GDM1 (cell line): ENCODE measurements at places on chromosomes 11 and 22.

DNA sequence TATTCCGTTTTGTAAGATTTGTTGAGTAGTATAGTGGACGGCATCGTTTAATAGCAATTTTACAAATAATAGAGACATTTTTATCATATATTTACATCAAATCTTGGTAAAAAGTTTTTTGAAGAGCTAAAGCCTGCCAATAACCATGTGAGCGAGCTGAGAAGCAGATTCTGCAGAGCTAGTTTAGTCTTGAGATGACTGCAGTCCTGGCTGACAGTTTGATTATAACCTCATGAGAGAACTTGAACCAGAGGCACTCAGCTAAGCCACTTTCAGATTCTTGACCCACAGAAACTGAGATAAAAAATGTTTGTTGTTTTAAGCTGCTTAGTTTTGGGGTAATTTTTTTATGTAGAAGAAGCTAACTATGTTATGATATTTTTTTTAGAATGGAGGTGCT lies 78.9 kb downstream of the PDE3B start:
- DNase-seq, result no peak

- DNase-seq, result no peak
Measured at GRCh38 chr11:131756479-131757110, 386.2 kb downstream of the NTM start.

DNA sequence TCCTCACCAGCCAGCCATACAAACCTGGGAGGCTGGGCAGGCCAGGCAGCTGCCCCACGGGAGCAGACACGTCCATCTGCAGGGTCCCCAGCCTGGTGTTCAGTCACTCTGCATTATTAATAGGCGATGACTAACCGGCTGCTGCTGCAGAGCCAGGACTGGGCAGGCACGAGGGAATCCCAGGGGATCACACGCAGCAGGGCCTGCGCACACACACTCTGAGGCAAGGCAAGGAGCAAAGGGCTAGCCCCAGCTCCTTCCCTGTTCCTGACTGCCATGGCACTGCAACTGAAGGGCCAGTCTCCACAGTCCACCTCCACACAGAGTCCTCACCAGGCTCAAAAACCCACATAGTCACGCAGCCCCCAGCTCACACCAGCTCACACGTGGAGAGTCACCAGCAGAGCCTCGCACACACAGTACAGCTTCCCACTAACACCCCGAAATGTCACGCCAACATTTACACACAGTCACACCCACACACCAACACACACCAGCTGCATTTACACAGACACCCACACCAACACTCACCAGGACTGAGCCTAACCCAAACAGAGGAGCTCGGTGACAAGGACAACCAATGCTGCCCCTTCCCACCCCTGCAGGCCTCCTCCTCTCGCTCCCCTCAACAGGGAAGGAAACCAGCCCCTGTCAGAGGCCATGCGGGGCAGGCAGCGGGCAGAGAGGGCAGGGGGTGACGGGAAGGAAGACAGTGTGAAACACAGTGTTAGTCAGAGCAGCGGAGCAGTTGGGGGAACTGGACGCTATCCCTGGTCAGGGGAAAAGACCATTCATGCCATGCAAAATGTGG lies 47.3 kb downstream of the NRXN2 start:
- DNase-seq, result peak; percentile 66

DNA sequence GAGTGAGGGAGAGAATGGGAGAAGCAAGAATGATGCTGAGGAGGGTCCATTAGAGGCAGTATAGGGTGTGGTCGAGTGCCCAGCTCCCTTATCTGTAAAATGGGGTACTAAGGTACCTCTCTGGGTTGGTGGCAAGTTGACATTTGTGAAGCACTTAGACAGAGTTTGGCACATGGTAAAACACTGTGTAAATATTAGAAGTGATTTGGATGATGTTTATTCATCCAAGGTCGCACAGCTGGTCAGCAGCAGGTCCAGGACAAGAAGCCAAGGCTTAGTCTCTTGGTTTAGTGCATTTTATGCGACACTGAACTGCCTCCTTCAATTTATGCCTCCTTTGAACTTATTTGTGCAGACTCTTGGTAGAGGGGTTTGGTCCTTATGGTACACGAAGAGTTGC lies 19.4 kb downstream of the KREMEN1 start:
- no peak for DNase-seq

- DNase-seq, result no peak
Measured at GRCh38 chr11:44887636-44888035, 63.0 kb downstream of the TP53I11 start.

DNA sequence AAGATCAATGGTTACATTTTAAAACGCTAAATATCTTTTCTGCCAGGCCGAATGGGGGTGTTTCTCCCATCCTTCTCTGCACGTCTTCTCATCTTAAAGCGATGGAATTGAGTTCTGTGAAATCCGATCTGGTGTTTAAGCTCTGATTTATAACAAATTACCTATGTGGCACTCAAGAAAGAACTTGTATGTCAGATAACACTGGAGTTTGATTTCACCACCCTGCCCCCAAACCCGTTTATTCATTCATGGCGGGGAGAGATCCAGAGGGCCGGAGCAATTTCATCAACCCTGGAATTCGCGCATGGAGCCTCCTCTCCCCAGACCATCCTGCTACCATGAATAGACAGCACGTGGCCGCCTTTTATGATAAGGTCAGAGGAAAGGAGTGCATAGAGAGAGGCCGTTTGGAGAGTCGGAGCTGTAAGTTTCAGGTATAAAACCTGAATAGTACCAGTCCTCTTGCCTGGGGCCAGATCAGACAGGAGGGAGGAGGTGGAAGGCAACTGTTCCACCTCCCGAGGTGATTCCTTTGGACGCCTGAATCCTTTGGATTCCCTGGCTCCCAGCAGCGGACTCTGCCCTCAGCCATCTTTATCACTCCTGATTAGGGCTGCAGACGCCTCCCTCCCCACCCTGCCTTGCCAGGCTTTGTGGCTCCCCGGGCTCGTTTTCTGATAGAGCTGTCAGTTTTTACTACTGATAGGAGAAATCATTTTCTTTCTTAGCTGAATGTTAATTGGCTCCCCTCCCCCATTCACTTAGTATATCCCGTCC lies 27.3 kb upstream of the NFAM1 start:
- DNase-seq, result no peak

DNA sequence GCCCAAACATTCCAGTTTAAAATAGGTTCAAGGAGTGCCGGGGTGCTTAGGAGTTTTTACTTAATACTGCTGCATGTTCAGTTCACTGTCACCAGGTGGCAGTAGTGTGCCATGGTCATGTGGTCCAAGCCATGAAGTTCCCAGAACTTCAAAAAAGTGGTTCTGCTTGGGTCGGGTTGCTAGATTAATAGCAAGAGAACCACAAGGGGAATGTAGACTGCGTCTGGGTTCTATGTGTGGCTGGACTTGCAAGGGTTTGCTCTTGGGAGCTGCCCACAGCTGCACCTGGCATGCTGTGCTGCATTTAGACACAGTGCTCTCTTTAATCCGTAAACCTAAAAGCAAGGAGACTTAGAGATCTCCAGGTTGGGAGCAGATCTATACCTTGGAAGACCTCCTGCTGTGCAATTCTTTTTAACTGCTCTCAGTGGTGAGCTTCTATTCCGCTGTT lies 6.5 kb upstream of the SPON1 start:
- no peak for DNase-seq

GRCh38 chr22:39215426-39216142 lies 29.2 kb downstream of the PDGFB start:
- DNase-seq, result no peak

DNA sequence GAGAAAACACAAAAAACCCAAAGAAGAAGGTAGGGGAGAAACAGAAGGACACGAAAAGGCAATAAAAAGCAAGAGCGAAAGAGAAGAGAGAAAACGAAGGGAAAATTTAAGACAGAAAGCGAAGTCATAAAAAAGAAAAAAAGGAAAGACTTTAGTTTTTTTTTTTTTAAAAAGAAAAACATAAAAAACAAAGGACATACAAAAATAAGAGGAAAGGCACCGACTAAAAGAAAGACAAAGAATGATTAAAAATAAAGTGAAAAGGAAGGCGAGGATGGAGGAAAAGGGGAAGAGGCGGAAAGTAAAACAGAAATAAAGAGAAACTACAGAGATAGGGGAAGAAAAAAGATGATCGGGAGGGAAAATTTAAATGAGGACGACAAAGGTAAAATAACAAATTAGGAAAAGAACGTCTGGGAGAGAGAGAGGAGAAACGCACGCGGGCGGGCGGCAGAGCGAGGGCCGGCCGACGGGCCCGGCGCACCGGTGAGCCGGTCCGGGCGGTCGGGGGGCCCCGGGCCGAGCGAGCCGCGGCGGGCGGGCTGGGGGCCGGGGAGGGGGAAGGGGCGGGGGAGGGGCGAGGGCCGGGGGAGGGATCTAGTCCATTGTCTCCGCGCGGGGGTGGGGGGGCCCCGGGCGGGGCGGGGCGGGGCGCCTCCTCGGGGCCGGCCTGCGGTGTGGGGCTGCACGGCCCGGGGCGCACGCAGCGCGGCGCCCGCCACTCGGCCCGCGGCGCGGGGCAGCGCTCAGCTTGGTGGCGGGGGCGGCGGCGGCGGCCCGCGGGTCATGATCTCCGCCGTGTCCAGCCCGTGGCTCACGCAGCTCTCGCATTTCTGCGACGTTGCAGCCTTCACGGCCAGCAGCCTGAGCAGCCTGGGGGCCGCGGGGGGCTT lies at the start of gene TBX1:
Gene TBX1 (plus strand): TSS at position 721 of the 893 bp plus-strand sequence. CDS start 66 bp downstream, at position 787.
- DNase-seq, result no peak

DNA sequence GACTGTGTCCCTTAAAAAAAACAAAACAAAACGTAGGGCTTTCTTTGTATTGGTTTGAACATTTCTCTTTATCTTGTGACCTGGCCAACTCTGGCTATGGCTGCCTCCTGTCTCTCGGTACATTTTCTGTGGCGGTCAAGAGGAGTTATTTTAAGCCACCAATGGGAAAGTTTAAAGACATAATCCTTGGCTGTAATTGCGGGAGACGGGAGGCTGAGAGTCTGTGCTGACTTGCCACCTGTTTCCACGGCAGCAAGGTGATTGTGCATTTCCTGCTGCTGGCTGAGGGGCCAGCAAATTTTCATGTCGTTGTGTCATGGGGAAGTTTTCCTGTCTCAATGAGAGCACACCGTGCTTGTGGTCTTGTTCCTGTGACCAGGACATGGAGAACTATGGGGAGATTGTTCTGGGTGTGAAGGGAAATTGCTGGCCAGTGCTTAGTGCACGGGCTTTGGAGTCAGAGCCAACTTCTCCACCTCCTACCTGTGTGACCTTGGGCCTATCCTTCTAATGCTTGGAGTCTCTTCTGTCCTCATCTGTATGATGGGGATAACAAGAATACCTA lies 11.0 kb downstream of the PTPRJ start:
- DNase-seq, result no peak

DNA sequence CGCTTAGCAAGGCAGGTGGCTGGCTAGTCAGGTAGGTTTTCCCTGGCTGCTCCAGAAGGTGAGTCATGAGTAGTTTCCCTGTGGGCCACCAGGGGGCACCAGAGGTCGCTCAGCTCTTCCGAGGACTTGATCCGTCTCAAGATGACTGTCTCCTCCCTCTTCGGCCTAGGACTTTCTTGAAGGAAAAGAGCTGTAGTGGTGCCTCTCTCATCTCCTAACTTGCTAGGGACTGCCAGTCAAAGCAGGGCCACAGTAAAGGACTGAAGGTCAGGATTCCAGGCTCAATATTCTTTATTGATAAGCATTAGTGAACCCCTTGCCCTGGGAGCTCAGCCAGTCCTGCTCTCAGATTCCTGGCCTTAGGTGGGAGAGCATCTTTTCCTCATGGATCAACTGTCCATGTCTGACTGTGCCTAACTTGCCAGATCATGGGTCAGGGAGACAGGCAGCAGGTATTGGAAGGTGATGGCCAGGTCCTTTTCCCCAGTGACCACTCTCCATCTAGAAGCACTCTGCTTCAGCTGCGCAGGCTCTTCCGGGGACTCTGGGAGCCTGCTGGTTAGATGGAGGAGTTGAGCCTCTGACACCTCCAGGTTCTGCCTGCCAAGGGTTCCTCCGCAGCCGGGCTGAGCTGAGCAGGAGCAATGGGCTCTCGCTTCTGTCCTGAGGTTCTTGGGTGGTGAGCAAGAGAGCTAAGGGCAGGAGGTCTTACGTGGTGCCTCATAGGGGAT lies 1.9 kb downstream of the POLD4 start:
- DNase-seq, result peak; percentile 49

DNA sequence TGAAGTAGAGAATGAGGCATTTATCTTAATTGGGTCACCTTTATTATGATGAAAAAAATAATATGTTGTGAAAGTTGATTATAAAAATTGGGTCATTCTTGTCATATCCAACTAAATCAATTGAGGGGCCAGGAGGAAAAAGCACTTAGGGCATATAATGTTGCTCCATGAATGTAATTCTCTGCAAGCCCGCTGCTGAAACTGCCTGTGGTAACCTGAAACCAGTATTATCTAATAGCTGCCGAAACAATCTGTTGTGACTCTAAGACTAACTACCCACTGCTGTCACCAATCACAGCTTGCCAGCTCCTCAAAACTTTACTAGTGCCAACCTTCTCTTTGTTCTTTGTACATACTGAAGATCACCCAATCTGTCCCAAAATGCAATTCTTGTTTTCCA lies 115.8 kb downstream of the ATG16L2 start:
- DNase-seq, result no peak

- DNase-seq, result no peak
Measured at GRCh38 chr11:111448414-111448813, 63.8 kb downstream of the BTG4 start.

GRCh38 chr11:70788248-70789022 lies 390.1 kb downstream of the CTTN start:
- DNase-seq, result no peak

DNA sequence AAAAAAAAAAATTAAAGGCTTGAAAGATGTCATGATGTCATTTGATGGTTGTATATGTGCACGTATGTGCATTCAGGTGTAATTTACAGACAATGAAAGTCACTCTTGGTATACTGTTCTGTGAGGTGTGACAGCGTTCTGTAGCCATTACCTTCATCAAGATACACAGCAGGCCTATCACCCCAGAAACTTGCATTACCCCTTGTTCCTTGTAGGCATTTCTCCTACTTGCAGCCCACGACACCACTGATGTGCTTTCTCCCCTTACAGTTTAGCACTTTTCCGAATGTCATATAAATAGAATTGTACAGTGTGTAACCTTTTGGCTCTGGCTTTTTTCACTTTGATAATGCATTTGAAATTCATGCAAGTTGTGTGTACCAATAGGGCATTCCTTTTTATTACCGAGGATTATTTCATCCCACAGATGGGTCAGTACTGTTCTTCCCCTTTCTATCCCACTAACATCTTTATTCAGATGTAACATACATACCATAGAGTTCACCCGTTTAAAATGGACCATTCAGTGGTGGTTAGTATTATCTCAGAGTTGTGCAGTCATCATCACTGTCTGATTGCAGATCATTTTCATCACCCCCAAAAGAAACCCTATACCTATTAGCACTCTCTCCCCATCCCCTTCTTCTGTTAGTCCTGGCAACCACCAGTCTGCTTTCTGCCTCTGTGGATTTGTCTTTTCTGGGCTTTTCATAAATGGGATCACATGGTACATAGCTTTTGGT lies 30.3 kb downstream of the BCR start:
- no peak for DNase-seq

DNA sequence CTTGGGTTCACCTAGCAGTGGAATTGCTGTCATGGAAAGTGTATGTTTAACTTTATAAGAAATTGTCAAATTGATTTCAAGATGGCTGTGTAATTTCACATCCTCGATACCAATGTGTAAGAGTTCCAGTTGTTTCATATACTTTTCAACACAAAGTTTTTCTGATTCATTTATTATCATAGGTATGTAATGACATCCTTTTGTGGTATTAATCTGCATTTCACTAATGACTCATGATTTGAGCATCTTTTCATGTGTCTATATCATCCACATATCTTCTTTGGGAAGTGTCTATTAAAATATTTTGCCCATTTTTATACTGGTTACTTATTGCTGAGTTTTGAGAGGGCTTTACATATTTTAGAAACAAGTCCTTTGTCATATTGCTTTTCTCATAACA lies 17.0 kb upstream of the GLYATL1B start:
- no peak for DNase-seq

GRCh38 chr11:63007920-63008319 lies 7.7 kb downstream of the SLC22A8 start:
- no peak for DNase-seq
